ENCODE measurements at places on chromosomes 1 and 21.

DNA sequence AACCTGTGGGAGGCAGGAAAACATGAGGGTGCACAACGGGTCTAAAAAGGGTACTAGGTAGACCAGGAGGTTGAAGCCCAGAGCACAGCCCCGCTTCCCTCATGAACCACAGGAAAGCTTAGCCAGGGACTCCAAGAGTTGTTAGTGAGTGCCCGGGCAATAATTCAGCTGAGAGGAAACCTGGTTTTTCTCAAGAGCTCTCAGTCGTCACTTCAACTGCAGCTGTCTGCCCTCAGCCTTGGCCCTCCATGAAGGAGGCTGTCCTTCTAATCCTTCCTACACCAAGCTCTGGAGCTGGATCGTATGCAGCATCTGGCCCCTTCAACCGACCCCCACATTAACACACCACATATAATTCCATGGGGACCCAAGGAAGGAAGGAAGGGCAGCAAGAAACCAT is 77.0 kb upstream of the BACE2 start:
- no peak for DNase-seq

- no peak for DNase-seq
These were observed 12.9 kb downstream of the EXO1 start for GRCh38 chr1:241860922-241861321.

DNA sequence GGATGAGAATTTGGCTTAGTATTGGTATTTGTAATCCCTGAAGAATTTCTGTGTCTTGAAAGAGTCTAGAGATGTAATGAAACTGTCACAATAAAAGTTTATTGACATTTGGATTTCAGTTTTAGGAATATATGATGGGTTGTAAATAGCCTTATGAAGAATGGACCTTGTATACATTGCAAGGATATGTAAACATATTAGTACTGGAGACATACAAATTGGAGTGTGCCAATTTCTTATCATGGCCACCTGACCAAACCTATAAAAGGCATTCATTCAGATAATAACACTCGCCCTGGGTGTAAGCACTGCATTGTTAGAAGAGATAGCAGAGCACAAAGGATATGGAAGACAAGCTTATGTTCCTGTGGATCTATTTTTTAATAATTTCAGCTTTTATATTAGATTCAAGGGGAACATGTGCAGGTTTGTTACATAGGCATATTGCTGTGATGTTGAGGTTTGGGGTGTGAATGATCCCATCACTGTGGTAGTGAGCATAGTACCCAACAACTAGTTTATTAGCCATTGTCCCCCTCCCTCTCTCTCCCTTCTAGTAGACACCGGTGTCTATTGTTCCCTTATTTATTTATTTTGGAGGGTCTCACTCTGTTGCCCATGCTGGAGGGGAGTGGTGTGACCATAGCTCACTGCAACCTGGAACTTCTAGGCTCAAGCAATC is 8.6 kb downstream of the S1PR1 start:
- DNase-seq: no peak

- DNase-seq: no peak
These were observed 88.8 kb downstream of the STUM start for GRCh38 chr1:226637147-226637935.

- DNase-seq: no peak
These were observed 9.6 kb upstream of the TRNP1 start for GRCh38 chr1:26983863-26984262.

- DNase-seq: no peak
These were observed 11.6 kb upstream of the MAPKAPK2 start for GRCh38 chr1:206672844-206673758.

GRCh38 chr1:51564124-51564523 is 45.1 kb upstream of the EPS15 start:
- no peak for DNase-seq

DNA sequence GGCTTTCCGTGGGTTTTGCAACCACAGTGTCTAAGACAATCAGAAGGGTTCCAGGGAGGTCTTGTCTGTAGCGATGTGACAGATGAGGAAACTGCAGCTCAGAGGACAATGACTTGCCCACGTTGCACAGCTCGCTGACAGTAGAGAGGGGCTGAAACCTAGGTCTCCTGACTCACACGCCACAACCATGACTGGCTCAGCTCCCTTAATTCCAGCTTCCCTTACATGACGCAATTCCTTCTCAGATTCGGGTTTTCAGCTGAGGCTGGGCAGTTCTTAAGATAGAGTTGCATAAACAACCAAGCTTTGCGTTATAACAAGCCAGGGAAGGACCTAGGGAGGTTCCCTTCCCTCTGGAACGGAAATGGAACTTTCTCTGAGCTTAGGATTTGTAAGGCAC is 36.3 kb downstream of the DHCR24 start:
- no peak for DNase-seq

DNA sequence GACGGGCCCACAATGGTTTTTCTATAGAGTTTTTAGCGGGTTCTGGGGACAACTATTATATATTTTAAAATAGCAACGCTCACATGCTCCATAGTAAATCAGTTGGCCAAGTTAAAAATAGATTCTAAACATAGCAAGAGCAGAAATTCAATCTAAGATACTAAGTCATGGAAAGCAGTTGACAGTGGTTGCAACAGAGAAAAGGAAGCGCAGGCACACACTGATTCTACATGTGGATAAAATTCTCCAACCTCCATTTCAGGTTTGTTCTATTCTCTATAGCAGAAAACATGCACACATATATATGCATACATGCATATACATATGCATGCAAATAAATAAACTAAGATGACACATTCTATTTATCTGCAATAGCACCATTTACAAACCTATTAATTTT is 89.6 kb upstream of the HNRNPU start:
- no peak for DNase-seq

DNA sequence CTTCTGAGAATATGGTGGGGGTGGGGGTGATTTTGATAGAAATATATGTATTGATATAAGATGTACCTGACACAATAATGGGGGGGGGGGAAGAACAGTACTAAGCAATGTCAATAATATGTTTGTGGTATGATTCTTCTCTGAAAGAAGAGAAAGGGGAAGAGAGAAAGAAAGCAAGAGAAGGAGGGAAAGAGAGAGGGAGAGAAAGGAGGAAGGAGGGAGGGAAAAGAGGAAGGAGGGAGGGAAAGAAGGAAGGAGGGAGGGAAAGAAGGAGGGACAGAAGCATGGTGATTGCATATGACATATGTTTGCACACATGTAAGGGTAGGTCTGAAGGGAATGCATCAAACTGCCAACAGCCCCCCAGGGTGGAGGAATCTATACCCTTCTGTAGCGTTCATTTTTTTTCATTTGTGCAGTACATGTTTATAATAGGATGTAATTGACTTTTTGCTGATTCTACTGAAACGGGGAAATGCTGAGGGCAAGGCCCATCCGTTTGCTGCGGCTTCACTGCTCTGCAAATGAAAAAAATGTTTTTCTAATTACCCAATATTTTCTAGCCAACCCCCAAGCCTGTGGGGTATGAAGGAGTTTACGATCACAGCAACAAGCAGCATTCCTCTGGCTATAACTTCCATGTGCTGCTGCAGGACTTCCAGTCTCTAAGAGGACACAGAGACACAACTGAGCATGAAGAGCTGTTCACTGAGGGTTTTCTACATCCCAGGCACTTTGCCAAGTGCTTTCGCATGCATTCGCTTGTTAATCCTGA is 119.3 kb upstream of the ZC3H12A start:
- DNase-seq: no peak

All from amygdala (tissue), 56 donors.